ENCODE measurements at places on chromosomes 3 and 15.

GRCh38 chr3:30141927-30142326 is 464.5 kb upstream of the TGFBR2 start:
- DNase-seq, result no peak

- DNase-seq, result no peak
Measured at GRCh38 chr15:26848498-26848897, 18.4 kb upstream of the GABRA5 start.

GRCh38 chr3:51684971-51685751 is 14.1 kb downstream of the TEX264 start:
- DNase-seq, result no peak

DNA sequence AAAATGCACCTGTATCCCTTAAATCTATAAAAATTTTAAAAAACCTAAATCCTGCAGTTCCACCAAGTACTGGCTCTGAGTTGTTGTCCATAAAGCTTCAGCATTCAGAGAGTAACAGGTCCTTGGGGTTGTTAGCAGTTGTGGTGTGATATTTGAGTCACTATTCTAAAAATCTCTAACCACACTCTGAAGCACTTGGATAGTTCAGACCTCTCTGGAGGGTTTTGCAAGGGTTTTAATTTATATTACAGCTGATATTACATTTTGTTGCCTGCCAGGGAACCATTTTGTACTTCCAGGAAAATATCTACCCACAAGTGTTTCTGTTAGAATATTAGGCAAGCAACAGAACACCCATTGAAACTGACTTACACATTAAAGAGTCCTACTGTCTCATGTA is 255.6 kb downstream of the TBL1XR1 start:
- no peak for DNase-seq

- DNase-seq, result no peak
Measured at GRCh38 chr3:72798552-72799195, 49.6 kb downstream of the SHQ1 start.
